Thyroid gland (tissue), 4 donors: ENCODE measurements at places on chromosomes 2 and 18. TPM values are rescaled to one million over a fixed set of nuclear protein-coding genes. Genes with fewer than 3 reads are reported as not detected.

DNA sequence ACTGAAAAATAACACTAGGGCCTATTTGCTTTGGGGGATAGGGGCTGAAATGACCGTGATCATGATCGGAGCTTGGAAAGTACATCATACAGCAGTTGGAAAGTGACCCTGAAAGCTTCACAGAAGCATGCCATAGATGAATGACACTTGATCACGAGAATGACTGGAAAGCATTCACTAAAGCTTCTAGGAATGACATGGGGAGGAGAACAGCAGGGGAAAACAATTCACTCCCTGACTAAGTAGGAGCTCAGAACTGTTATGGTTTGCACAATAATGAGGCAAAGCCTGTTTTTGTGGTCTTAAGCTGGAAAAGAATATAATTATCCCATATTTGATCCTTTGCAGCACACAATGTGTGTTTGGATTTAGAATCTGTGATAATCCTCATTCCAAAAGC is 237.5 kb downstream of the NOL4 start:
- no peak for DNase-seq

DNA sequence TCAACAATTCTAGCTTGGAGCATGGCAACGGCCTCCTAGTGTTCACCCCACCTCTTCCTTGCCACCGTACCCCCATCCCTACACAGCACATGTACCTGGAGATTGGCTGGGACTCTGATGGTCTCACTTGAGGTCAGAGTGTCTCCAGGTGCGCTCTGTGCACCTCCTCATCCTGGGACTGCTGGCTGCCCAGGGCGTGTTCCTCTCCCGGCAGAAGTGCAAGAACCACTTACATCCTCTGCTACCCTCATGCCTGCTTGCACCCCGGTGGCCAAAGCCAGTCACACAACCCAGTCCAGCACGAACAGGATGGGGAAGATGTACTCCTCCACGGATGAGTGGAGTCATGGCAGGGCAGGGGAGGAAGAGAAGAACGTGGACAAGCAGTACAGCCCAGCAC is 151.5 kb downstream of the ASB1 start:
- DNase-seq: no peak

DNA sequence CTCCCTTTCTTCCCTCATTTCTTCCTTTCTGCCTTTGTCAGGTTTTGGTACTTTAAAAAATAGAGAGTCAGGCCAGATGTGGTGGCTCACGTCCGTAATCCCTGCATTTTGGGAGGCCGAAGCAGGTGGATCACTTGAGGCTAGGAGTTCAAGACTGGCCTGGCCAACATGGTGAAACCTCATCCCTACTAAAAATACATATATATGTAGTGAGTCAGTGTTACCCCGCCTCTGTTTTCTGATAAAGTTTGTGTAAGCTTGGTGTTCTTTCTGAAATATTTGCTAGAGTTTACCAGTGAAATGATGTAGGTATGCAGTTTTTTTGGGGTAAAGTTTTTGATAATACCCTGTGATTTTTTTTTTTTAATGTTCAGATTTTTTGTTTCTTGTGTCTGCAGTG is 58.8 kb downstream of the DGKD start:
- no peak for DNase-seq

- no peak for DNase-seq
These were observed 50.5 kb downstream of the MAPK4 start for GRCh38 chr18:50610349-50610748.

GRCh38 chr2:122412360-122412759 is 656.9 kb downstream of the TSN start:
- DNase-seq: no peak

DNA sequence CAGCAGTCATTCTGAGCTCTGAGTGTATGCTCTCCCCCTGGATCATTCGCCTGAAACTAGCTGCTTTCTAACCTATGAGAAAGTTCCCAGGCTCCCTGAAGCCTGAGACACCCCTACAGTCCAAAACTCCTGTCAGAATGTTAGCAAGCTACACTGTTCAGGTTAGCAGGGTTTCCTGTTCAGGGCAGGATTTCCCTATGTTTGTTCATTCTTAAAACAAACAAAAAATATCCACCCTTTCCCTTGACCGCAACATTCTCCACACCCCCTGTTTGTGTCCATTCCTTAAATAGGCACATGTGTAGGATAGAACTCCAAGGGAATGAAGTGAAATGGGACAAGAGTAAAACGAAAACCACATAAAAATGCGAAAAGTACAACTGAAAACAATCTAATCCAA is 83.1 kb downstream of the KLF7 start:
- DNase-seq: no peak

- DNase-seq: no peak
These were observed 26.0 kb downstream of the ITGA4 start for GRCh38 chr2:181483211-181483610.

- no peak for DNase-seq
These were observed 11.3 kb upstream of the COPS8 start for GRCh38 chr2:237074211-237074993.

GRCh38 chr2:31812051-31812798 is 198.6 kb downstream of the MEMO1 start:
- no peak for DNase-seq

GRCh38 chr2:240350006-240350355 is 85.5 kb upstream of the GPC1 start:
- no peak for DNase-seq

DNA sequence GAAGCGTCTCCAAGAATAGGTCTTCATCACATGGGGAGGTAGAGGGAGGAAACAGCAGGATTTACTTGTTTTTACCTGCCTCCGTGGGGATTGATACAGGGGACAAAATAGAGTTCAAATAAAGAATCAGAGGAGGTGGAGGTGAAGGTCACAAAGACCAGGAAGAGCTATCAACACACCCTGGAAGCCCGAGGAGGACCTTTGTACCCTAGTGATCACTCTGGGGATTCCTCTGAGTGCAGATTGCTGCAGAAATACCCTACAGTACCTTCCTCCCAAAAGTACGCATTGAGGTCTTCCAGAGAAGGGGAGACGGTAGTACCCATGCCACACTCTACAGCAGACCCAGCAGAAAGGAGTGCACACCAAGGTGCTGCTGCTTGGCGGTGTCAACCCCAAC is 44.9 kb downstream of the OSR1 start:
- DNase-seq: no peak

DNA sequence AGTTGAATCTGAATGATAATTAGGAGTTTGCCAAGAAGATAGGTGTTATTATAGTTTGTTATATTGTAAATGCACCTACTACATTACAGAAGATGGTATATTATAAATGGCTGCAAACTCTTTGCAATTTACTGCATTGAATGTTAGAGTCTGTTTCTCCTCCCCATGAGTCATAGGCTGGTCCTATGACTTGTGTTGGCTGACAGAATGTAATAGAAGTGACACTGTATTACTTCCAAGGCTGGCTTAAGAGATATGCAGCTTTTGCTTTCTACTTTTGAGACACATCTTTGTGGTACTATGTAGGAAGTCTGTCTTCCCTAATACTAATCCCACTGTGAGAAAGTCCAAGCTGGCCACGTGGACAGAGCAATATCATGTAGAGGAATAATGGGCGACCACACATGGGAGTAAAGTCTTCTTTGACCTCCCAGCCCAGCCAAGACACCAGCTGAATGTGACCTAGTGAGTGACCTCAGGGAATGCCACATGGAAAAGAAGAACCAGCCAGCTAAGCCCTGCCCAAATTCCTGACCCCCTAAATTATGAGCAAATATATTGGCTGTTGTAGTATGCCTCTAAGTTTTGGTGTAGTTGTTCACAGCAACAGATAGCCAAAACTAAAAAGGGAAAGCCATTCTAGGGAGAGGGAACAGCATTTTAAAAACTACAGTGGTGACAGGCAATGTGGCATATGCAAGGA is 6.8 kb upstream of the DDX1 start:
- DNase-seq: no peak

GRCh38 chr2:168797286-168797655 is 5.2 kb upstream of the NOSTRIN start:
- no peak for DNase-seq

- DNase-seq: no peak
These were observed 161.2 kb upstream of the SIX2 start for GRCh38 chr2:45170191-45171135.

DNA sequence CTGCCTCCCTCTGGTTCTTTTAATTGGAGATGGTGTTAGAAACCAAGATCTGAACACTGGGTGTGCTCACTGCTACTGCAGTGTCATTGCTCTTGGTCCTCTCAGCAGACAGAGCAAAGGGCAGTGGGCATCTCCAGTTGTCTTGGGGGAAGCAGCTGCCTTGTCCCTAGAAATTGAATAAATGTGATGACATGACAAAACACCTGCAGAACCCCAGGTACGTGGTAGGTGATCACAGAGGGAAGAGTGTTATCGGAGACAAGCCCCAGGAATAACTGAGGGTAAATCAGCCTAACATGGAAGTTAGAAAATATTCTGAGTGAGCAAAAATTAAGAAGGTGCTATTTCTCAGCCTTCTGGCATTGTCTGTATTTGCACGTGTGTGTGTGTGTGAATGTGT is 311.9 kb upstream of the HDAC4 start:
- DNase-seq: no peak

TANC1 gene
- total RNA-seq: 68.3 TPM

FBXO36 gene
- 13.7 TPM for total RNA-seq

METTL4 gene
- 21.8 TPM for total RNA-seq

MGAT5 gene
- total RNA-seq: 49.1 TPM

DAPL1 gene
- 43.9 TPM for total RNA-seq

CLEC4F gene
- not detected for total RNA-seq

GAREM1 gene
- 4.6 TPM for total RNA-seq

SIX2 gene
- total RNA-seq: 0.24 TPM

RTP5 gene
- total RNA-seq: not detected

METTL21A gene
- total RNA-seq: 35.9 TPM

GALNT5 gene
- total RNA-seq: not detected

SGPP2 gene
- 53.7 TPM for total RNA-seq

CDH2 gene
- 2.3 TPM for total RNA-seq

FAM161A gene
- total RNA-seq: 7.2 TPM

ABCB11 gene
- total RNA-seq: 0.11 TPM

ASXL3 gene
- 8.3 TPM for total RNA-seq
